Osteoblast (primary cell): ENCODE measurements at places on chromosomes 6 and 20.

- DNase-seq = no peak
Observed at GRCh38 chr6:50973464-50973863, 154.8 kb downstream of the TFAP2B start.

- no peak for DNase-seq
Observed at GRCh38 chr6:66940003-66940402, 1233.0 kb upstream of the EYS start.

DNA sequence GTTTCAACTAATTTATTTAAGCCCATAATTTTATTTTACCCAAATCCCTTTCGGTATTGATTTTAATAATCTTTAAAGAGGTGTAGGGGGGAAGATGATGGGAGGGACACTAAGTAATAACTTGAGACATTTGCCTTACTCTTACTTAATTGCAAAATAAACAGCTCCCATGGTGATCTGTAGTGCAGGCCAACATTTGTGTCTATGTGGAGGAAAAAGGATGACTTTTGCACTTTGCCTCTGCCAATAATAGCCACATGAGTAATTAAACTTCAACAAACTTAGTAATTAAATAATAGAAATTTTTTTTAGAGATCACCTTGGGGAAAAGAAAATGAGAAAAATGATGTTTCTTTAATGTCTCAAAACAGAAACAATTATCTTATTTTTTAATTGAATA is 29.9 kb upstream of the CD2AP start:
- DNase-seq = no peak

- peak; percentile 85 for DNase-seq
Observed at GRCh38 chr6:135179920-135180541, 1.1 kb upstream of the MYB start.

DNA sequence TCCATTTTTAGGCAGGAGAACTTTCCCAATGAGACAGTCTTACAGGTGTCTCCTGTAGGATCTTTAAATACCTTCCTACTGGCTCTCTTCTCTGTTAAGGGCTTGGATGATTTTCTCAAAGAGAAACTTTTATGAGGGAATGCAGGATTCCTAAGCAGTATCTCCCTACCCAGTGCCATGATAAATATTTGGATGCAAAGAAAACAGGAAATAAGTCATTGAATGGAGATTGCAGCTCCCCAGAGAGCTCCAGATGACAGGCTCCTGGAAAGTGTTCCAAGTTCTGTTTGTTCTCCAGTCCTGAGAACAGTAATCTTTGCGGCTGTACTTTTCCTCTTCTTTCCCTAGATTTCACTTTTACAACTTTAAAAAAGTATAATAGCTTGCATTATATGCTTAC is 2.4 kb upstream of the SCGN start:
- DNase-seq = peak; percentile 50

DNA sequence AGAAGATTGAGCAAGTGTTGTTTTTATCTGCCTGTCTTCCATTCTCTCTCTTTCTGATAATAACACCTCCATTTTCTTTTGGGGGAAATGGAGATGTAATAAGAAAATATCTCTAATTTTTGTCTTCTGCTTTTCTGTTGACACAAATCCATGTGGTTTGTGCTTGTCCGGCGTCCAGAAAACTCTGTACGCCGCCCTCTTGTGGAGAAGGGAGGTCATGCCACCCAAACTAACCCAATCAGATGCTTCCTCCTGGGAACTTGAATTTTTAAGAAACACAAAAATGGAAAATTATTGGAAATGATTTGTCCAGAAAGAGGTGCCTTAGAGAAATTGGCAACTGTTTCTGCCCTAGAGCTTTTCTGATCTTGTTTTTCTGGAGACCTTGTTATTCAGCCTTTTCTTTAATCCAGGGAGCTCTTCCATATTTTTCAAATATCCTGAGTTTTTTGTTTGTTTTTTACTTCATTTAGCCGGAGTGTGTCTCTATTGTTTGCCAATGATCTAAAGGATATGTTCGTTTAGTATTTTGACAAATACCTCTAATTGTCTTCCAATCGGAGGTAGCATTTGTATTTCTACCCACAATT is 17.8 kb upstream of the FNDC1 start:
- DNase-seq = peak; percentile 66

DNA sequence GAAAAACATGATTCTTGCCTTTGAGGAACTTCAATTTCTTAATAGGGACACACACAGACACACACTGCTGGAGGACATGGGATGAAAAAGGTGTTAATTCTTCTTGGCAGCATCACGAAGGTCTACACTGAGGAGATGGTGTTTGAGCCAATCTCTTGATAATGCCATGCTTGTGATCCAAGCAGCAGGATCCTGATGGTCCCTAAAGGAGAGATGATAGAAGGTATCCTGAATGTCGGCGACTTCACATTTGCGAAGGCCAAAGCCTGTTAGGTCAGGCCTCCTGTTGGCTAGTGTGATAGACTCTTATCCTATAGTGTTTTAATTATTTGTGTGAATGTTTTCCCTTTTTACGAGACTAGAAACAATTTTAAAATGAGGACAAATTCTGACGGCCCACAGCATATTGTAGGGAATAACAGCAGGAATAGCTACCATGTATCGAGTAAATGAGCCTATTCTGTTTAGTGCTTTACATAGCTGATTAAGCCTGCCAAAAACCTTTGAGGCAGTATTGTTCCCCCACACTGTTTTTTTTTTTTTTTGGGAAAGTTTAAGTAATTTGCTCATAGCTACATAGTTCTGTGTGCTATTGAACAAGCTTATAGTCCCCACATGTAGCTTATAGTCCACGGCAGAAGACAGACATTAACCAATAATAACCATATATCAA is 15.3 kb upstream of the TFB1M start:
- no peak for DNase-seq

DNA sequence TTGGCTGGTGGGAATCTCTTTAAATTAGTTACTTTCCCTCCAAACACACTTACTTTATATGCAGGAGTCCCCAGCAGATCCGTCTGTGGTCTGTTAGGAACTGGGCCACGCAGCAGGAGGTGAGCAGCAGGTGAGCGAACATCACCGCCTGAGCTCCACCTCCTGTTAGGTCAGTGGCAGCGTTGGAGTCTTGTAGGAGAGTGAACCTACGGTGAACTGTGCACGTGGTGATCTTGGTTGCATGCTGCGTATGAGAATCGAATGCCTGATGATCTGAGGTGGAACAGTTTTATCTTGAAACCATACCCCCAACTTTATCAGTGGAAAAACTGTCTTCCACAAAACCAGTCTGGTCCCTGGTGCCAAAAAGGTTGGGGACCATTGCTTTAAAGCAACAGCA is 5.0 kb downstream of the SERPINB6 start:
- DNase-seq = no peak

DNA sequence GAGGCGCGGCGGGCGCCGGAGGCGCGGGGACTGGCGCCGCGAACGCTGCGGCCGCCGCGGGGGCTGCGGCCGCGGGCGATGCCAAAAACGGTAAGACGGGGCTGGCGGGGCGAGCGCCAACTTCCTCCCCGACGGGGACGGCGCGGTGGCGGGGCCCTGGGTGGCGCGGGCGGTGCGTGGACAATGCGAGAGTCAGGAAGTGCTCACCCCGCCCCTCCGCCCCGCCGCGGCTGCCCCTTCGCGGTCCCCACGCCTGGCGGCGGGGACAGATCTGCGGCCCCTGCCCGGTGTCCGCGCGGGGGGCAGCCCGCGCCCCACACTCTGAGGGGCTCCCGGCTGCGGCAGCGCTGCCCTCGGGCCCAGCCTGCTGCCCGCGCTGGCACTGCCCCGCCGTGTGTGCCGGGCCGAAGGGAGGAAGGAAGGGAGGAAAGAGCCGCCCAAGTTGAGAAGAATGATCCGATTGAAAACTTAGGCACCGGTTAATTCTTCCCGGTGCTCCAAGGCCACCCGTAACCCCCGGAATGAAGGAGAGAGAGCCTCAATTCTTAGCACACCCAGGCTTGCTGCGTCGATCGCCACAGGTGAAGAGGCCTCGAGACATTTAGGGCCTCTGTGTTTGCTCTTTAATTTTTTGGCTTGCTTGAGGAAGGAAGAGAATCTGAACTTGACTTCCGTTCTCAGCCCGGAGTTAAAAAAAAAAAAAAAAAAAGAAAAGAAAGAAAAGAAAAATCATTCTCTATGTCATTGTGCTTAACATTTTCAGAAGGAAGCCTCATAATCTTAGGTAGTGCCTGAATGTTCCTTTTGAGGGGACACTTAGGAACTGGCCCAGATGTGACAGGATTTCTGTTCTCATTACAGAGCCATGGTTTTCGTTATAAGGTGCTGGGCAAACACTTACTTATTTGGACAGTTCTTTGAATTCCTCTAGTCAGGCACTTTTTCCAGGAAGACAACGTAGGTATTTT is 982 bp downstream of the HECA start:
- peak; percentile 73 for DNase-seq

GRCh38 chr6:52499026-52499425 is 77.8 kb downstream of the TRAM2 start:
- peak; percentile 81 for DNase-seq

- no peak for DNase-seq
Observed at GRCh38 chr6:25002326-25003091, 66.7 kb upstream of the RIPOR2 start.

GRCh38 chr20:58945965-58946631 is 35.0 kb upstream of the NELFCD start:
- DNase-seq = no peak

- peak; percentile 21 for DNase-seq
Observed at GRCh38 chr20:57647006-57647932, 27.0 kb upstream of the ZBP1 start.

- no peak for DNase-seq
Observed at GRCh38 chr6:7218406-7218988, 94.5 kb downstream of the SSR1 start.

- DNase-seq = no peak
Observed at GRCh38 chr6:107962723-107963122, 4.7 kb upstream of the SEC63 start.

GRCh38 chr6:5260111-5260620 is 584 bp downstream of the LYRM4 start:
- DNase-seq = peak; percentile 93

GRCh38 chr6:107871976-107872375 is 47.9 kb upstream of the SCML4 start:
- no peak for DNase-seq

GRCh38 chr20:23680146-23680545 is 8.7 kb downstream of the CST4 start:
- DNase-seq = no peak

DNA sequence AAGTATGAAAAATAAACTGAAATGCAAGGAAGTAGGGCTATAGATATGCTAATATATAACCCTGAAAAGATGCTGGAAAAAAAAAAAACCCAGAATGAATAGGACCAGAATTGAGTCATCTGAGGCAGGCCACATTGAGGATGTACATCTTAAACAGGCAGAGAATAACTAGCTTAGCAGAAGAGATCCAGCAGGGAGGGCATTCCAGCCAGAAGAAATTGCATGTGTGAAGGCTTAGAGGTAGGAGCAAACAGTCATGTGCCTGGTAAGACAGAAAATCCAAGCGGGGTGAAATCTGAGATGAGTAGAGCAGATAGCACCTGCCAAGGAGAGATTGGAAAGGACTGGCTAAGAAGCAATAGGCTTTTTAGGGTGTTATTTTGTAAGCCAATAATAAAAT is 2.6 kb downstream of the COL19A1 start:
- DNase-seq = no peak

- DNase-seq = no peak
Observed at GRCh38 chr6:16511723-16512489, 249.4 kb downstream of the ATXN1 start.

DNA sequence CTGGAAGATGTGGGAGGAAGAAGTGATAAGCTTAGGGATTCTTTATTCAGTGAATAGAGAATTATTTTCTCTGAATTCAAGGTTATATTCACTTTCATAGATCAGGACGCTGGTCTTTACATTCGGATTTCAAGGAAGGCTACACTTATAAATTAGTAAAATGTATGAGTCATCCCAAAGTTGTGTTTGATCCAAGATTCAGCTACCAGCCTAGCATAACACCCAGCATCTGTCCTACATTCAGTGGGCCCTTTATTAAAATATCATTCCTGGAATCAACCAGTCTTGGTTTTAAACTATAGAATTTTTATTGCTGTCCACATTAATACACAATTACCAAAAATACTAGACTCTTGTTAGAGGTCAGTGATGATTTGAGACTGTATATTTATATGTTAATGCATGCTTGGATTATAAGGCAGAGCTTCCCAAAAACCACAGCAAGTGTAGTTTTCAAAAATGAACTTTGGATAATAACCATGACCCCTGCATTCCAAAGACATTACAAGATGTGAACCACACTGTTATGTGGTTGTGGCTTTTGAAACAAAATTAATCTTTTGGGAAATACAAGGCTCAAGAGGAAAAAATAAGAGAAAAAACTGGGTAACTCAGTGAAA is 210.7 kb upstream of the CNR1 start:
- DNase-seq = peak; percentile 27

DNA sequence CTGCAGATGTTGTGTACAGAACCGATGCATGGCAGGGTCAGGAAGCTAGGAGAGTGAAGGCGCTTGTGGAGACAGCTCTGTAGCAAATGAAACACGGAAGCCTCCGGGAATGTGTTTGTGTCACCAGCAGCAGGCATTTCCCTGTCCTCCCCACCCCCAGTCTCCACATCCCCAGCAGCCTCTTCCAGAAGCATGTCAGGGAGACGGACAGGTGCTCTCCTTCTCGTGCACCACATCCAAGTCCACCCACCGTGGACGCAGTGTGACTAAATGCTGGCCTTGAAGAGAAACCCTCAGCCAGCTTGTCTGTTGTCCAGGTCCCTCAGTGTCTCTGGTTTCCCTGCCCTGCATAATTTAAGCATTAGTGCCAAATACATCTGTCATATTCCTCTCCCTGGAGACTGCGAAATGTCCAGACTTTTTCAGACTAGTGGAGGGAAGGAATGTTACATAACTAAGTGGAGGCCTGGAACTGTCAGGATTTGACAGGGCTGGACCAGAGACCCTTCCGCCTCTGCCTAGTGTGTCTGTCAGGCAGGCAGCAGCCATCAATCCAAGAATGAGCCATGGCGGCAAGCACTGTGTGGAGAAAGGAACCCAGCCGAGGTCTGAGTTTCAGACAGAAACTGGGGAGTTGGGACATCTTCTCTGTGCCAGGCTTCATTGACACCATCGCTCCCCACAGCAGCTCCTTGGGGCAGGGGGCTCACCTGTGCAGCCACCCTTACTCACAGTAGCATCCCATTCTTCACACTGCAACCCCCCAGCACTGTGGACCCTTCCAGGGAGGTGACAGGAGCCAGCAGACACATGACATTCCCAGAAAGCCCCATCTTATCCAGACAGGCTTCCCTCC is 26.6 kb upstream of the PI16 start:
- DNase-seq = no peak

- no peak for DNase-seq
Observed at GRCh38 chr6:56746767-56747504, 104.2 kb upstream of the DST start.

- DNase-seq = peak; percentile 8
Observed at GRCh38 chr6:45743028-45743615, 272.5 kb downstream of the CLIC5 start.

- no peak for DNase-seq
Observed at GRCh38 chr6:37456126-37456525, 23.1 kb downstream of the CMTR1 start.

DNA sequence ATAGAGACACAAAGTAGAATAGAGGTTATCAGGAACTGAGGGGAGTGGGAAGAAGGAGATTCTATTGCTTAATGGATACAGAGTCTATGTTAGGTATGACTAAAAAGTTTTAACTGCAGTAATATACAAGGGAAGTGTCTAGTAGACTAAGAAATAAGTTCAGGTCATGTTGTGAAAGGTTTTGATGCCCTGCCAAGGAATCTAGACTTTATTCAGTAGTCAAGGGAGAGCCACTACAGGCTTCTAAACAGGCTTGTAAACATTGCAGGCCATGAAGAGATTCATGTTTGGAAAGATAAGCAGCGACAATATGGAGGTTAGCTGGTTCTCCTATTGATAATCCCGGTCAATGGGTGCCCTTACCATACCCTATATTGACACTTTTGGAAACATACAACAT is 352.8 kb upstream of the SOX4 start:
- DNase-seq = no peak
